Activated T-helper 2 cell treated with anti-CD3 and anti-CD28 coated beads, Interferon-gamma antibody, Interleukin-2, Interleukin-4, amounts not matched to agents 10 μg/mL and 5 μg/mL and 100 μg/mL, durations not matched to agents 14 hours and 24 hours and 36 hours (primary cell): ENCODE measurements at places on chromosomes 7 and 10.

GRCh38 chr10:53005612-53006345 is 233.2 kb upstream of the MBL2 start:
- H3K4me3 ChIP-seq: no peak overlapping the region
- no peaks in the 10 kb centered on the region for H3K36me3 ChIP-seq
- no peak overlapping the region for H3K27ac ChIP-seq
- H3K27me3 ChIP-seq: no peaks in the 10 kb centered on the region
- DNase-seq: no peak

DNA sequence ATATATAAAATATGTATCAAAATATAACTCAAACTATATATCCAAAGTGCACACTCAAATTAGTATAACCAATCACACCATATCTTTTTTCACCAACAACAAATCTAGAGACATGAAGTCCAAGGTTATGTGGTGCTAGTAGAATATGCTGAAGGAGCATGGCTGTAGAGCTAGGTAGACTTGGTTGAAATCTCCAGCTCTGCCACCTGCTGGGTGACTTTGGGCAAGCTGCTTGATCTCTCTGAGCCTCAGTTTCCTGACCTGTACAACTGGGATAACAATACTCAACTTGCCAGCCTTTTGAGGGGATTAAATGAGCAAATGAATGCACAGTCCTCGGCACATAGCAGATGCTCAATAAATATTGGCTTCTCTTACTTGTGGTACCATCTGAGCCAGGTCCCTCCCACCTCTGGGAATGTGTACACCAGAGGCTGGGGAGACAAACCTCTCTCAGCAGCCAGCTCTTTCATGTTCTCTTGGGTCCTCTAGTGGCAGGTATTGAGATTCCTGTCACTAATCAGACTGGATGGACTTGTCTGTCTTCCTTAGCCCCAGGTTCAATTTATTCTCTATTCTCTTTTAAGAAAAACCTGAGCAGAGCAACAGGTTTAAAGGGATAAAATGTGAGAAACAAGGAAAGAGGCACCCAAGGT is 94.3 kb upstream of the PDE1C start:
- no peak overlapping the region for H3K27ac ChIP-seq
- no peak for DNase-seq
- no peak overlapping the region for H3K4me3 ChIP-seq

- H3K36me3 ChIP-seq: no peaks in the 10 kb centered on the region
- no peak overlapping the region for H3K27ac ChIP-seq
- peaks cover 25% of the 10 kb centered on the region for H3K27me3 ChIP-seq
These were observed 141.5 kb downstream of the MTPAP start for GRCh38 chr10:30207485-30208052.

GRCh38 chr7:34776748-34777358 is 118.8 kb downstream of the NPSR1 start:
- no peak overlapping the region for H3K4me3 ChIP-seq
- H3K27ac ChIP-seq: no peak overlapping the region
- no peak for DNase-seq
- no peaks in the 10 kb centered on the region for H3K4me1 ChIP-seq
- H3K36me3 ChIP-seq: no peaks in the 10 kb centered on the region
- no peaks in the 10 kb centered on the region for H3K27me3 ChIP-seq

DNA sequence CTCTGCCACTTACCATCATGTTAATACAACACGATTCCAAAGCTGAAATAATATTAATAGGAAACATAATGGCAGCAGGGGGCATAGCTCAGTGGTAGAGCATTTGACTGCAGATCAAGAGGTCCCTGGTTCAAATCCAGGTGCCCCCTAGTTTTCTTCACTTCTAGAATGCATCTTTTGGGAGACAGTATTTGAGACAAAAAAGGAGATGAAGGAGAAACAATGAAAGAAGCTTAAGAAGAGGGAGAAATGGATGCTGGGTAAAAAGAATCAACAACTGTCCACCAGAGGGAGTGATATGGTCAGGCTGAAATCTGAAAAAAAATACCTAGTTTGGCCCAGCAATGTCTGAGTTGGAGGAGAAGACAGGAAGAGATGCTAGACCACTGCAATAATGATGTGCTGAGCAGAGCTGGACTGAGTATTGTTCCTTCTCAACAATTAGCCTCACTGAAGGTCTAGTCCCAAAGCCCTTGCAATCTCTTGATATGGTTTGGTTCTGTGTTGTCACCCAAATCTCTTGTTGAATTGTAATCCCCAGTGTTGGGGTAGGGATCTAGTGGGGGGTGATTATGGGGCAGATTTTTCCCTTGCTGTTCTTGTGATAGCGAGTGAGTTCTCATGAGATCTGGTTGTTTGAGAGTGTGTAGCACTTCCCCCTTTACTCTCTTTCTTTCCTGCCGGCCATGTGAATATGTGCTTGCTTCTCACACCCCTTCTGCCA is 48.3 kb downstream of the ZNF783 start:
- no peaks in the 10 kb centered on the region for H3K36me3 ChIP-seq
- H3K27me3 ChIP-seq: peaks cover 14% of the 10 kb centered on the region
- H3K27ac ChIP-seq: no peak overlapping the region
- no peaks in the 10 kb centered on the region for H3K4me1 ChIP-seq
- no peak for DNase-seq

- no peaks in the 10 kb centered on the region for H3K4me1 ChIP-seq
- H3K27ac ChIP-seq: no peak overlapping the region
- H3K27me3 ChIP-seq: no peaks in the 10 kb centered on the region
- no peak overlapping the region for H3K4me3 ChIP-seq
These were observed 136.7 kb downstream of the ACTR3B start for GRCh38 chr7:152896217-152896616.

- H3K27ac ChIP-seq: no peak overlapping the region
- DNase-seq: no peak
- H3K4me1 ChIP-seq: peaks cover 25% of the 10 kb centered on the region
- H3K36me3 ChIP-seq: peaks cover 66% of the 10 kb centered on the region
- no peaks in the 10 kb centered on the region for H3K27me3 ChIP-seq
- H3K4me3 ChIP-seq: no peak overlapping the region
These were observed 4.6 kb downstream of the POLM start for GRCh38 chr7:44077681-44078091.

DNA sequence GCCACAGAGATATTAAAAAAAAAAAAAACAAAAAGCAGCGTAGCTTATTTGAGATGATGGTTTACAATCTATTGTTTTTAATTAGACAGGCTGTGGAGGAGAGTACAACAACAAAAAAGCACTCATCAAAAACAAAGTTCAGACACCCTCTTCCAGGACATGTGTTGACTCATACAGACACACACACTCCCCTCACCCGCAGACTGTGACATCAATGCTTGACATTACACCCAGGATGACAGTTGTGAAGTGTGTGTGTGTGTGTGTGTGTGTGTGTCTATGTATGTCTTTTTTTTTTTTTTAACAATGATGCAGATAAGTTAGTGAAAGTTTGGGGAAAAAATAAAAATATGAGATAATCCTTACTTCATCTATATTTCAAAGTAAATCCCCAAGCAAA is 303.6 kb downstream of the GPAM start:
- no peaks in the 10 kb centered on the region for H3K36me3 ChIP-seq
- H3K27me3 ChIP-seq: no peaks in the 10 kb centered on the region
- H3K4me3 ChIP-seq: no peak overlapping the region

DNA sequence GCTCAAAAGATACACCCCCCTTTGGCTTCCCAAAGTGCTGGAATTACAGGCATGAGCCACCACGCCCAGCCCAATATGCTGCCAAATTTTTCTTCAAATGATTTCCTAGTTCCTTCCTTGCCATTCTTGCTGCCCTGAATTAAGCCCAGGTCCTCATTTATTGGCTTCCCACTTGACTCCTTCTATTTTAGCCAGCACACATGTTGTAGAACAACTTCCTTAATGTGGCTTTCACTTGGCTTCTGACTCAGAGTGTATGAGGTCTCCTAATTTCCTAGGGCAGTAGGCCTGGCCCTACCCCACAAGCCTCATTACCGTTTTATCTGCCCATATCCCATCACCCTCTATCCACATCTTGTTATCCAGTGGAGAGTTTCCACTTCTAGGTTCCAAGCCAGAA is 21.8 kb upstream of the HIPK2 start:
- H3K27me3 ChIP-seq: no peaks in the 10 kb centered on the region
- no peaks in the 10 kb centered on the region for H3K36me3 ChIP-seq
- DNase-seq: no peak

- H3K36me3 ChIP-seq: no peaks in the 10 kb centered on the region
- no peak for DNase-seq
- H3K4me3 ChIP-seq: no peak overlapping the region
- H3K27ac ChIP-seq: no peak overlapping the region
- H3K27me3 ChIP-seq: peaks cover 19% of the 10 kb centered on the region
These were observed 48.1 kb downstream of the NEURL1 start for GRCh38 chr10:103541616-103542015.

DNA sequence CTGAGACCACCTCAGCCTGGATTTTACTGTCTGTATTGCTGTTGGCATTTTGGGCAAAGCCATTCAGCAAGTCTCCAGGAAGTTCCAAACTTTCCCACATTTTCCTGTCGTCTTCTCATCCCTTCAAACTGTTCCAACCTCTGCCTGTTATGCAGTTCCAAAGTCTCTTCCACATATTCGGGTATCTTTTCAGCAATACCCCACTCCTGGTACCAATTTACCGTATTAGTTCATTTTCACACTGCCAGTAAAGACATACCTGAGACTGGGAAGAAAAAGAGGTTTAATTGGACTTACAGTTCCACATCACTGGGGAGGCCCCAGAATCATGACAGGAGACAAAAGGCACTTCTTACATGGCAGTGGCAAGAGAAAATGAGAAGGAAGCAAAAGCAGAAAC is 62.8 kb downstream of the INPP5A start:
- no peak overlapping the region for H3K27ac ChIP-seq
- H3K27me3 ChIP-seq: no peaks in the 10 kb centered on the region
- H3K4me3 ChIP-seq: no peak overlapping the region
- H3K4me1 ChIP-seq: peaks cover 2% of the 10 kb centered on the region
- H3K36me3 ChIP-seq: peaks cover 28% of the 10 kb centered on the region
- no peak for DNase-seq
